ENCODE measurements at places on chromosomes 1 and 21.

DNA sequence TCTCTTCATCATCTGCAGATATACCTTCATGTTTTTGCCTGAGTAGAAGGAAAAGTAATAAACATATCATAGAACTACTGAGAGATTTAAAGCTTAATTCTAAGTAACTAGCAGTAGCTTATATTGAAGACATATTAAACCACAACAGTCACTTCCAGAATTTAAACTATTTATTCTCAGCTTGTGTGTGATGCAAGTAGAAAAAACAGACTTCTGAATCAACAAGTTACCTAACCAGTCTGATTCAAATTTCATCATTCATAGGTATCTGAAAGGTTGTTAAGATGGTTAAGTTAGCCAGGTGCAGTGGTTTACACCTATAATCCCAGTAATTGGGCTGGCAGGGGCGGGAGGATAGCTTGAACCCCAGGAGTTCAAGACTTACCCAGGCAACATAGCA is 41.9 kb downstream of the SPAG17 start:
- no peak for DNase-seq

DNA sequence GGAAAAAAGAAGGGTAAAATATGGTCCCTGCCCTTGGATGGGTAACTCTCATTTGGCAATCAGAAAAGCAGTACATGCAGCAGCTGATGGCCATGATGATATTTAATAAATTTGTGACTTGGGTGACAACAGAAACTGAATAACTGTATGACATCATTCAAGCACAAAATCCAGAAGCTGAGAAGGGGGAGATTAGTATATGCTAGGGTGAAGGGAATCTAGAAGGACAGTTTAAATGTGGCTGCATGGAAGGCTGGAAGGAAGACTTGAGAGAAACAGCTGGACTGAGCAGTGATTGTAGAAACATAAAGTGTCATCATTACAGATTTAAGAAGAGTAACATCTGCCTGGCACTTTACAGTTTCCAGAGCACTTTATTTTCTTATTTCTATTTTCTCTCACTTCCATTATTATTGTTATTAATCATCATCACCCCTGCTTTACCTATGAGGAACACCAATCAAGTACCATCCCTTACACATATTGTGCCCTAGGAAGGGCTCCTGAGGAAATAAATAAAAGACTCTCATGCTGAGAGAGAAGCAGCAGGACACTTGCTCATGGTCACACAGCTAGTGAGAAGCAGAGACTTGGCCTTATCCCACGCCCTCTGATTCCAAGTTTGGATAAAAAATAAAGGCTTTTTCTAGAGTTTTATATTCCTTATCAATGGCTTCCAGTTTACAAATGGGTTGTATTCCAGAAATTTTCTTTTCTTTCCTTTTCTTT is 207.2 kb downstream of the PBX1 start:
- DNase-seq: no peak

DNA sequence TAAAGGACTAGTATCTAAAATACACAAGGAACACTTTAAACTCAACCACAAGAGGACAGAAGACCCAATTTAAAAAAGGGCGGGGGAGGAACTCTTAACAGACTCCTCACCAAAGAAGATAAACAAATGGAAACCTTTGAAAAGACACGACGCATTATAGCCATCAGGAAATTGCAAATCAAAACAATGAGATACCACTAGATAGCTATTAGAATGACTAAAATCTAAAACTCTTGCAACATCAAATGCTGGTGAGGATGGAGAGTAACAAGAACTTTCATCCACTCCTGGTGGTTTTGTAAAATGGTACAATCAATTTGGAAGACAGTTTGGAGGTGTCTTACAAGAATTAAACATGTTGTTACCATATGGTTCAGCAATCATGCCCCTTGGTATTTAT is 708.2 kb downstream of the BRINP3 start:
- DNase-seq: no peak

GRCh38 chr1:114250683-114251572 is 97.3 kb upstream of the SYT6 start:
- no peak for DNase-seq

GRCh38 chr21:42161956-42162681 is 56.8 kb upstream of the ABCG1 start:
- no peak for DNase-seq

DNA sequence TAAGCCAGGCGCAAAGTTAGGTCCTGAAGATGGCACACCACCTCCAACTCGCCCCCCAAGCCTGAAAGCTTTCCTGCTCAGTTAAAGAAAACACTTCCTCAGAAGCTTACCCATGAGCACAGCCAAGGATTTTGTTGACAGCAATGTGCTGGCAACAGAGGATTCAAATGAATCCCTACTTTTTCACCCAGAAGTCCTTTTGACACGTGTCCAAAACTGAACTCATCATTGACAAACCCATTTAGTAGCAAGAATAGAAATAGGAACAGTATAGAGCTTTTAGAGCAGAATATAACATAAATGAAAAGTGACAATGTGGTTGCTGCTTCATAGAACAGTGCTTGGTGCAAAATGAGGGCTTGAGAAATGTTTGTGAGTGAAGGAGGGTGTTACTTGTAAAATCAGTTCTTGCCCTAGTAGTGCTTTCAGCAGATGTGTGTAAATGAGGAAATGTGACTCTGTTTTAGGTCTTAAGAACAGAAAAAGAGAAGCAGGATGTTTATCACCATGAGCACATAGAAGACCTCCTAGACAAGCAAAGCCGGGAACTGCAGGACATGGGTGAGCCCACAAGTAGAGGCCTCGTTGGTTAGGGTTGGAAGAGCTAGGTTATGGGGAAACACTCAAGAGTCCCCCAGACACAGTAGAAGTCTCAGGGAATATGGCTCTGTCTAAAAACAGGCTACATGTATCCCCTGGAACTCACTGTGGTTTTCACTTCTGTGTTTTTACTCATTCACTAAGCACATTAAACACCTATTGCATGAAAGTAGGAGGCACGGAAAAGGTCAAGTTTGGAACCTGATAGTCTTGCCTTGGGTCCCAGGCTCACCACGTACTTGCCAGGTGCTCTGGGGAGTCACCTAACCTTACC is 48.6 kb upstream of the TMEM125 start:
- DNase-seq: no peak

- peak; percentile 54 for DNase-seq
Measured at GRCh38 chr1:155002464-155003226, at the start of gene ZBTB7B. ZBTB7B (plus strand) TSS chr1:155002802; CDS start chr1:155014661, 11,859 bp downstream.

- DNase-seq: no peak
Measured at GRCh38 chr1:229856009-229856650, 210.9 kb upstream of the GALNT2 start.

GRCh38 chr1:55826381-55827080 is 611.4 kb upstream of the USP24 start:
- DNase-seq: no peak

GRCh38 chr1:75134647-75135572 is 722 bp downstream of the LHX8 start:
- DNase-seq: peak; percentile 27

DNA sequence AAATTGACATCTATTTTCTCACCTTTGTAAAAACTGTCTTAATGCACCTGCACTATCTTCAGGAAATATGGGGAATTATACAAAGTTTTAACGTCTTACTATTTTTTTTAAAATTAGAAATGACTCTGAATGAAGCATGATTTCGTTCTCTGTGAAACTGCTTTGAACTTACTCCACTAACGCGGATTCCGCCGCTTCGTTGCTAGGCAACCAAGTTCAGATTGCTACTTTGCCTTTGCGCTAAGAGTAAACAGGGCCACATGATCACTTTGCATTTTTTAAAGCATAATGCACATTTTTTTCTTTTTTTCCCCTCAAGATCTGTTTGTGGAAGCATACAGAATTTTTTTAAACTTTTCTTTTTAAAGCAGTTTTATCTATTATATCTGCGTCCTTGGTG is 690.5 kb downstream of the BRINP3 start:
- no peak for DNase-seq

DNA sequence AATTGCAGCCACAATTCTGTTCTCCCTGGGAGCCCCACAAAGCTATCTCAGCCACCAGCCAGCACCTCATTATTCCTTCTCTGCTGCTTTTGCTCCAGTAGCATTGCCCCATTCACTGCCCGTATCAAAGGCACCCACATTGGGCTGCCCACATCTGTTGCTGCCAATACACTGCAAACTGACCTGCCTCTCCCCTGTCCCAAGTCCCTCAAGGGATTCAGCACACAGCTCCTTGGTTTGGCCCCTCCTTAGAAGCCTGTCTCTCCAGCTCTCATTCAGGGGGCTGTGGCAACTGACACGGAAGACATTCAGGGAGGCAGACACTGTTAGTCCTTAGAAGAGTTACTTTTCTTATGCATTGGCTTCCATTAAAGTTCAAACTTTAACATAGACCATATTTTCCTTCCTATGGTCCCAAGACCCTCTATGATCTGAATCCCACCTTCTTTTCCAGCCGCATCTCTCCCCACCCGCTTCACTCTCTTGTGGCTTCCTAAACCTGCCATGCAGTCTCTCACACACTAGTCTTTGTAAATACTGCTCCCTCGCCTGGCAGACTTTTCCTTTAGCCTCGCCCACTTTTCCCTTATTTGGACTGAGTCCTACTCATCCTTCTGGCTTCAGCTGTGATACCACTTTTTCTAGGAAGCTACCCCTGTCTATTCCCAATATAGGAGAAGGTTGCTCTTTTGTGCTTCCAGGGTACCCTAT is 19.3 kb upstream of the KLHDC8A start:
- no peak for DNase-seq

GRCh38 chr1:56123421-56123820 is 455.9 kb downstream of the PLPP3 start:
- no peak for DNase-seq

DNA sequence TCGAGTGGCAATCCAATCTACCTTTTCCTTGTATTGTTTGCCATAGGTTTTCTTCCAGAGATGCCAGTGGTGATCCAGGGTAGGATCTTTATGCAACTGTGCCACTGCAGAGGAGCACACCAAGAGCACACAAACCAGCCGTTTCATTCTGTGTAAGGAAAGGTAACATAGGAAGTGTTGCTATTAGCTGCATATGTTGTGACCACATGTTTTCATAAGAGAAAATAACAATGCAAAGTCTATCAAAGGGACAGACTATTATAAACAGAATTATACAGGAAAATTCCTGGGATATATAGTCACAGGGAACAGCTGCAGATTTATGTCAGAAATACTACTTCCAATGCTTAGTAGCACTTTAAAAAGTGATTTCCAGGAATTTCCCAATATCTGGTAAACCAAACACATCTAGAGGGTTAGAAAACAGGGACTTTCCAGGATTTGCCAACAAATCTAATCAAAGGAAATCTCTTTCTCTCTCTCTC is 919 bp downstream of the CTSS start:
- no peak for DNase-seq

DNA sequence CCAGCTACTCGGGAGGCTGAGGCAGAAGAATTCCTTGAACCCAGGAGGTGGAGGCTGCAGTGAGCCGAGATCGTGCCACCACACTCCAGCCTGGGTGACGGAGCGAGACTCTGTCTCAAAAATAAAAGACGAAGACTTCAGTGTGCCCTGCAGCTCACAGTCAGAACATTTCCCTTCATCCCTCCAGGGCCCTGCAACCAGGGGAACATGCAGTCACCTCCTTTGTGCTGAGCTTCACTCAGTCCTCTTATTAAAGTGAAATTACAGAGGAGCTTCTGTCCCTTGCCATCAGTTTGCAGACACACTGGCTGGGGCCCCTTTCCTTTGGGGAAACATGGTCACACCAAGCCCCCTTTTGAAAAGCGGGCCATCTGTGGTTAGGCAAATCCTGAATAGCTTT is 24.2 kb downstream of the FHAD1 start:
- DNase-seq: no peak

DNA sequence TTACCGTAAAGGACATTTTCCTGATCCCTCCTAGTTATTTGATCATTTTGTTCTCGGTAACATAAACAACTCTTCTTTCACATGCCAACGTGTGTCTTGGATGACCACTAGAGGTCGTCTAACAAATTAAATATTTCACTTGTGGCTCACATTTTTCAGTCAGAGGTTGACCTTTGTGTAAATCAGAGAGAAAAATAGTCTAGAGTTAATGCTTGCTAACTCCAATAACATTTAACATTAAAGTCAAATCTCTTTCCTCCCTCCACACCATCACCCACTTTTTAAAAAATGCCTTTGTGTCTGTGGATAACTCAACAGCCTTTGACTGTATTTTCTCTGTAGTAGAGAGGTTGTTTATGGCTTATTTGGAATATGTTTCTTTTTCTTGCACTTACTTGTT is 220.5 kb upstream of the B3GALT2 start:
- DNase-seq: peak; percentile 41

DNA sequence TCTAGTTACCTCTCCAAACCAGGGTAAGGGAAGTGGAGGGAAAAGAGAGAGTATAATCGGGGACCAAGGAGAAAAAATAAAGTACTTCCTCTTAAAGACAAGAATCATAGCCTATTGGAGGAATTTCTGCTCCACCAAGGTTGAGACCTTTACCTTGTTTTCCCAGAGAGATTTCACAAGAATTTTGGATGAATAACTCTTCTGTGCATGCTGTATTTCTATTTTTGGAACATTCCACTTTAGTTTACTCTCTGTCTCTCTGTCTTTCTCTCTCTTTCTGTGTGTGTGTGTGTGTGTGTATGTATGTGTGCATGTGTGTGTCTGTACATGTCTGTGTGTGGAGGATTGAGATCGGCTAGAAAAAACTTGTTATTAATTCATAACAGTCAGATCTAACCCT is 318.4 kb upstream of the RGS18 start:
- no peak for DNase-seq

DNA sequence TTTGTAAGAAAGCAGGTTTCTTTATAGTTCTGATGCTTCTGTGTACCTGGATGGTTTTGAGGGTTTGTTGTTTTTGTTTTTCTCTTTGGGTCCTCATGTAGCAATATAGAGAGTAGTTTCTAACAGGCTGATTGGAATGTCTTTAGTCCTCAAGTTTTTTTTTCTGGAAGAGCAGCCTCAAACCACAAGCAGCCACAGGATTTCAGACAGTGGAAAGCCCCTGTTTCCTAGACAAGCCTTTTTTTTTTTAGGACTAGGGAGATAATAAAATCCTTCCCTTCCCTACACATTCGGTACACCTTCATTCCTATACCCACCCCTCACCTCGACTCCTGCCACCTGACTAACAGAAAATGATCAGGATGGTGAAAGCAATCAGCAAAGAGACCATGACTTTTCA is 47.6 kb downstream of the ACP6 start:
- no peak for DNase-seq

DNA sequence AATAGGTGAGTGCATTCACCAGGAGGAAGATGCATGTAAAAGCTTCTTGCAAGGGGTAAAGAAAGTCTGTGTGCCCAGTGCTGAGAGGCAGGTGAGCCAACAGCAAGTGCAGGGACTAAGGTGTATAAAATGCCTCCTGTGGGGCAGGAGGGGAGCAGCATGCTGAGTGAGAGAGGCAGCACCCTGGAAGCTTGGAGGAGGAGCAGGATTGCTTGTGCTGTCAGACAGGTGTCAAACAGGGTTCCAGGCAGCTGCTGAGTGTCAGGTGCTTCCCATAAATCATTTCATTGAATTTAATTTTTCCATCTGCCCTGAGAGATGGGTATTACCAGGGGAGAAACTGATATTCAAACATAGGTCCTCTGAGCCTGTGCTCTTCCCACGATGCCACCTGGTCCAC is 13.9 kb downstream of the BSND start:
- DNase-seq: peak; percentile 25

- DNase-seq: no peak
Measured at GRCh38 chr1:230972855-230973271, 5.8 kb downstream of the TTC13 start.
